Stimulated activated CD8-positive, alpha-beta memory T cell treated with anti-CD3 and anti-CD28 coated beads, Interleukin-7, amount 100 ng/mL, for 4 hours (primary cell): ENCODE measurements at places on chromosomes 12 and 14.

DNA sequence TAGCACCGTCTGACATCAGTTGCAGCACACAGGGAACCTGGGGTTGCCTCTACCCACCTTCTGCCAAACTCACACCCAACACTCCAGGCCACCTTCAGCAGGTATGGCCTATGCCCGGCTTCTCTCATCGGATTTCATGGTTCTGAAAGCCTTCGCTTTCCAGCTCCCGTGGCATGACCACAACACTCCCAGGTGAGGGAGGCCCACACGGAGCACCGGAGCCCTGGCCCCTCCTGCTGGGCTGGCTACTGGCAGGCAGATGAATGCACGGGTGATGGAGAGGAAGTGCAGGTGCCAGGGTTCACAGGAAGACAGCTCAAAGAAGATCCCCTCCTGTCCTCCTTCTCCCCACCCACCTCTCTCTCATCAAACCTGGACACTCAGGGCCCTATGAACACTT lies 37.2 kb downstream of the CACNA2D4 start:
- no peak for DNase-seq

- DNase-seq: no peak
Observed at GRCh38 chr14:96817750-96818666, 20.8 kb downstream of the VRK1 start.

DNA sequence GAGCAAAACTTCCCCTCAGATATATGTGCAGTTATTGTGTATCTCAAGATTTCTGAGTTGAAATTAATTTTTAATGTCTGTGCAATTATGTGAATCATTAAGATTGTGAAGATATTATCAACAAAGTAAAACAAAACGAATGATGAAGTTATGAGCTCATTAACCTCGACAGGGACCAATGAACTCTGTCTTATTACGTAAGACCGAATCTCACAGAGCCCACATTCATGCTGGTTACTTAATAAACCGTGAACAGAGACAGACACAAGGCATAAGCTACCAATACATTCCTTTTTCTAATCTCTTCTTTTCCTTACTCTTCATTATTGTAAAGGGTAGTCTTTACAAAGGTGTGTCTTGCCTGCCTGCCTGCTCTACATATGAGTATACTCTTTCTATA lies 568.7 kb downstream of the RPS29 start:
- DNase-seq: no peak

DNA sequence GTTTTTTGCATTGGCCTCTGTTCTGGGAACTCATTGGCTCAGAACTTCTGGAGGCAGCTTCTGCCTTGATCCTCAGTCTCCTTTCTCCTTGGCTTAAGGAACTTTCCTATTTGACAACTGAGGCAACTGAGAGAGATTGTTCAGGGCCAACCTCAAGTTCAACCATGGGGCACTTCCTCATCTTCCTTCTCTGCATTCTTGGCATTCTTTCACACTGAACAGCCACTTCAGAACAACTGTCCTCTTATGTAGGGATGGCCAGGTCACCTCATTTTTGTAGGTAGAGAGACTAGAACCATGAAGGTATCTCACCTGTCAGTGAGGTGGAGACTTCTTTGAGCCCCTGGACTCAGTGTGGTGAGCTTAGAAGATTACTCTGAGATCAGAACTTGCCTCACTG lies 63.0 kb upstream of the NRXN3 start:
- DNase-seq: no peak

DNA sequence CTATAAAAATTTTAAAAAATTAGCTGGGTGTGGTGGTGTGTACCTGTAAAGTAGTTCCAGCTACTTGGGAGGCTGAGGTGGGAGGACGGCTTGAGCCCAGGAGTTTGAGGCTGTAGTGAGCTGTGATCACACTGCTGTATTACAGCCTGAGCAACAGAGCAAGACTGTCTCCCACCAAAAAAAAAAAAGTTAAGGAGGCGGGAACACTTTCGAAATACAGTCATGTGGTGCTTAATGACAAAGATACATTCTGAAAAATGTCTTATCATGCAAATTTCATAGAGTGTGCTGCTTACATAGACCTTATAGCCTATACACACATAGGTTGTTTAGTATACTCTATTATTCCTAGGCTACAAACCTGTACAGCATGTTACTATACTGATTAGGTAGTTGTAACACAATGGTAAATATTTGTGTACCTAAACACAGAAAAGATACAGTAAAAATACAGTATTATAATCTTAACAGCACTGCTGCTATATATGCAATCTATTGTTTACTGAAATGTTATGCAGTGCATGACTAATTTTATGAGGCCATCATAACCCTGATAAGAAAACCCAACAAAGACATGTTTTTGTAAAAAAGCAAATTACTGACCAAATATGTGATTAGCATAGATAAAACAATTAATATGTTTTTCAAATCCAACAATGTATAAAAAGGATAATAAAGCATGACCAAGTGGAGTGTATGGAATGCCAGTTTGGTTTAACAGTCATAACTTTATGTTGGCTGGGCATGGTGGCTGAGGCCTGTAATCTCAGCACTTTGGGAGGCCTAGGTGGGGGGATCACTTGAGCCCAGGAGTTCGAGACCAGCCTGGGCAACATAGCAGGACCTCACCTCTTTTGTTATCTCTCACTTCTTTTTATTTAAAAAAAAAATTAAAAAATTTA lies 11.4 kb downstream of the EIF2S1 start:
- DNase-seq: no peak

GRCh38 chr14:72559202-72559601 lies 334.7 kb downstream of the DPF3 start:
- no peak for DNase-seq

DNA sequence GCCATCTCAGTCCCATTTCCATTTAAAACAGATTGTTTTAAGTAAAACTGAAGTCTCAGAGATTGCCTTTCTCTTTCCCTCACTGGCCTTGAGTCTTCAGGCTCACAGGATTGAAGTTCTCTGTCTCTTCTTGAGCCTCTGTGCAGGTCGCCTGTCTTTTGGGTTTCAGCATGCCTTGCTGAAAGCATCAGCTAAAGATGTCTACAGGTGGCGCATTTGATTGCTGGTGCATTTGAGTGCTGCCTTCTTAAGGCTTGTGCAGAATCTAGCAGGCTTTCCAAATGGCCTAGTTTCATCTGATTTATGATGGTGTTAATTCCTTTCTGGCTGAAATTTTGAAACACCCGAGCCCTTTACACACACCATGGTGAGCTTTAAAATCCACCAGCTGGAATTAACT lies 1062.2 kb upstream of the FBXO33 start:
- no peak for DNase-seq

DNA sequence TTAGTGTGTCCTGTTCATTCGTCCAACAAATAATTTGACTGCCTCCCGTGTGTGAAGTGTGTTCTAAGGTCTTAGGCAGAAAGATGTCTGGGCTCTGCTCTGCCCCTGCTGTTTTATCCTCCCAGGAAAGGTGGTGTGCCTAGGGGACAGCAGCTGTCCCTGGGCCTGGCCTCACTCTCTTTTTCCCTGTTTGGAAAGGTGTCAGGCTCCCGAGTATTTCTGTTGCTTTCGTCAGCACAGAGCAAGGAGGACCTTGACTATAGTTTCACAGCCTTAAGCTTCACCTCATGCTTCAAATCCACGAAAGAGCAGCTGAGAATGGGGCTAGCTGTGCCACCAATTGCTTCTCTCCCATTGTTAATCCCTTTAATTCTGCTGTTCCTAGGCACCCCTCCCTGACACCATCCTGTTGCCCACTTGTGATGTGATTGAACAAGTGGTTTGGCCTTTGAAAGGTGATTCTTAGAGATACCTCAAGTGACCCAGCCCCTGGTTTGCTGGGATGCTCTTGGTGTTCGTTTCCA lies 54.2 kb downstream of the TGFB3 start:
- DNase-seq: no peak

- no peak for DNase-seq
Observed at GRCh38 chr12:46386360-46386867, 13.8 kb upstream of the SLC38A2 start.

GRCh38 chr12:67540920-67541624 lies 107.5 kb upstream of the DYRK2 start:
- DNase-seq: no peak

GRCh38 chr12:64029013-64029857 lies 184.7 kb downstream of the SRGAP1 start:
- DNase-seq: no peak

- no peak for DNase-seq
Observed at GRCh38 chr14:61649283-61649682, 46.0 kb upstream of the HIF1A start.

GRCh38 chr12:89701606-89702206 lies 6.9 kb downstream of the ATP2B1 start:
- no peak for DNase-seq

DNA sequence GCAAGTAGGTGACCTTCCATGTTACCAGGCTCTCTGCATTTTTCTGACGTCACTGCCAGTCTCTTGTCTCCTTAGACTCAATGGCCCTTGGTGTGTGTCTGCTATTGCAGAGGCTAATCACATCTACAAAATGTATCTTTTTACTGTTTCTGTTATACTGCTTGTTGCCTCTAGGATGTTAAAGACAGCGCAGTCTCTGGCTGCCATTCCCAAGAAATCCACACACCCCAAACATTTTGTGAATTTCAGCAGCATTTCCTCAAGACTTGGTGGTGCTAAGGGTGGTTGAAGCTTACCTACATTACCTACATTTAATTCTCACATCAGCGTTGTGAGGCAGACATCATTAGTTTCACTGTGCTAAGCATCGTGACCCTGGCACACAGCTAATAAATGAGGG lies 87.2 kb downstream of the C12orf75 start:
- DNase-seq: no peak

DNA sequence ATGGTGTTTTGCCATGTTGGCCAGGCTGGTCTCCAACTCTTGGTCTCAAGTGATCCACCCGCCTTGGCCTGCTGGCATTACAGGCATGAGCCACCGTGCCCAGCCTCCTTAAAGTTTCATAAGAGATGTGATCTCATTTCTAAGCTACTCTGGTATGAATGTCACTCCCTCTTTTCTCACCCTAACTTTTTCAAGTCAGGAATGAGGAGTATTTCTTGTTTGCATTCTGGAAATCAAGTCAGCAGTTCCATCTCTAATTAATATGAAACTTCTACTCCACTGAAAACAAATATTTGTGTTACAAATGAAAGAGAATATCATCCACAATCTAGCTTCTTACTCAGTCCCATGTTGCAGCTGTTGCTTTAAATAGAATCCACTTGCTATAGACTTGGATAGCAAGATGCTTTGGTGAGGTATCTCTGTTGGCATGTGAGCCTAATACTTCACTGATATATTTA lies 61.3 kb downstream of the ARF6 start:
- no peak for DNase-seq

DNA sequence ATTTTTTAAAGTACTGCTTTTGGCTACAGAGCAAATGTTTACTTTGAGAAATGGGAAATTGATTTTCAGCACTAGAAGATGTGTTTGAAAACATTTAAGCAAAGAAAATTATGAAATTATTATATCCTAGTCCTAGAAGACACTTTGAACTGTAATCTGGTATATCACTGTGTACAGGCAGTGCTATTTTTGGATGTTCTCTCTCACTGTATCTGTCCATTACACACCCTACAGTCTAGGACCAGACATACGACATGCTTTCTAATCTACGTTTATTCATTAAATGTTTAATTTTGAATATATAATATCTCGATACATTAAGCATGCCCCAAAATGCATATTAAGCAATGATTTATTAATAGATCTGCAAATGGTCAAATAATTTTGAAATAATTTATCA lies 82.5 kb downstream of the ST8SIA1 start:
- no peak for DNase-seq

GRCh38 chr12:112096070-112096469 lies 12.5 kb downstream of the NAA25 start:
- no peak for DNase-seq

DNA sequence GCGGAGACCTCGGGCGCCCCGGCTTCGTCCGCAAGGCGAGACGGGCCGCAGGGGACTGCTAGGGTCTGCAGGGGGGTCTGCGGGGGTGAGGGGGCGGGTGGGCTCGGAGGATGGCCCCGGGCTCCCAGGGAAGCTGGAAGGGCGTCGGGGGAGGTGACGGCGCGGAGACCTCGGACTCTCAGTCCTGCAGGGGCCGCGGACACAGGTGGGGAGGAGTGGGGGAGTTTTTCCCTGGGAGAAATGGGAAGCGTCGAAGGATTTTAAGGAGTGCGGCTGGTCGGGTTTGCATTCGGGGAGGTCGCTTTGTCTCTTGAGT lies 25.9 kb downstream of the ZBTB42 start:
- no peak for DNase-seq

- no peak for DNase-seq
Observed at GRCh38 chr14:57087841-57088240, 180.9 kb downstream of the EXOC5 start.

- no peak for DNase-seq
Observed at GRCh38 chr12:15972894-15973293, 61.8 kb downstream of the DERA start.

DNA sequence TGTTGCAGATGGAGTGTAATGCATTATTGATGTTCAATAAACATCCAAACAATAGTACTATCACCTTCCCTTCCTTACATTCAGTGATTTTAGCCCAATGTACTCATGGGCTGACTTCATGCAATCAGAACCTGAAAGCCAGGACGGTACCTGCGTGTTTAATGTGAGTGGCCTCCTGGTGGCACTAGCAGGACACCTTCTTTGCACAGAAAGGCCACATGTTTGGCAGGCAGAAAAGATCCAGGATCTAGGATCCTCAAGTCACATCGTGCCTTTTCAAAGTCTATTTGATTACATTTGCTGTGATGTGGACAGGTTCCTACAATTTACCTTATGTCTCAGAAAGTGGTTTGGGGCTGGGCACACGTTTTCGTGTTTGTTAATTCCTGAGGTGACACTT lies 82.9 kb downstream of the NEDD1 start:
- DNase-seq: no peak

DNA sequence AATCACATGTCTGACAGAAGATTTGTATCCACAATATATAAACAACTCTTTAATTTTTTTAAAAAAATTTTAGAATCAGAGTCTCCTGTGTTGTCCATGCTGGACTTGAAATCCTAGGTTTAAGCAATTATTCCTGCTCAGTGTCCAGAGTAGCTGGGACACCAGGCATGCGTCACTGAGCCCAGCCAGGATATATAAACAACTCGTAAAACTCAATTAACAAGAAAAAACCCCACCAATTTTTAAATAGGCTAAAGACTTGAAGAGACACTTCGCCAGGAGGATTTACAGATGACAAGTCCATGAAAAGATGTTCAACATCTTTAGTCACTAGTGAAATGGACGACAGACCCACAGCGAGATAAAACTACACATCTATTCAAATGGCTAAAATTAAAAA lies 2.0 kb upstream of the SCN8A start:
- DNase-seq: no peak

- peak; percentile 56 for DNase-seq
Observed at GRCh38 chr14:77094672-77095284, 3.3 kb upstream of the CIPC start.

GRCh38 chr14:69287098-69288010 lies 27.4 kb downstream of the GALNT16 start:
- DNase-seq: no peak

DNA sequence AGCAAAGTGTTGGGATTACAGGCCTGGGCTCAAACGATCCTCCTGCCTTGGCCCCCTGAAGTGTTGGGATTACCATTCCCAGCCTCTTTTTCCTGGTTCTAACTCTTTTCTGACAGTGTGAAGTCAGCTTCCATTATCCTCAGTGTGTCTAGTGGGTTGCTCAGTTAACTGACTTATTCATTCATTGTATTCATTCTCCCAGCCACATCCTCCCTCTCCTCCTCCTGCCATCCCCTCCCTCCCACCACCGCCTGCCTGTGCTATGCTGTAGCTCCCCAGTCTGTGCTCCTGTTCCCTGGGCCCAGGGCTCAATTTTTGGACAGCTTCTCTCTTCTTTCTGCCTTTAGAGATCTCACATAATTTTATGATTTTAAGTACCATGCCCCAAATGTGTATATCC lies 19.4 kb downstream of the ATP6V0A2 start:
- DNase-seq: no peak

- no peak for DNase-seq
Observed at GRCh38 chr12:80602455-80602854, 105.0 kb upstream of the MYF6 start.
